ENCODE measurements at places on chromosomes 4 and X.
A peak's percentile ranks its signal among the peaks of the same experiment; 100 is the strongest.

GRCh38 chr4:77905651-77906263, 43.1 kb downstream of the MRPL1 start:
- DNase-seq = no peak

GRCh38 chr4:141390571-141390970, 169.9 kb downstream of the ZNF330 start:
- DNase-seq = no peak

DNA sequence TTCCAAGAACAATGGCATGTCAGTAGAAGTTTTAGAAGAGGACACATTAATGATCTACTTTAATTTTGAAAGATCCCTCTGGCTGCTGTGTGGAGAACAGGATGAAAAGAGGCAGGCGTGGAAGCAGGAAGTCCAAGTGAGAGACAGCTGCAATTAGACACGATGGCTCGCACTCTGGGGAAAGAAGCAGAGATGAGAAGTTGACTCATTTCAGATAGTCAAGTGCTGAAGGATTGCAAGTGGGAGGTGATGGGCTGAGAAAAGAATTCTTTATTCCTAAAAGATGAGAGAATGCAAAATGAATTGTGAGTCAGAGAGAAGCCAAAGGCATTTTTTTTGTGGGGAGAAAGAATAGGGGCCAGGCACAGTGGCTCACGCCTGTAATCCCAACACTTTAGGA, 16.5 kb downstream of the RXFP1 start:
- DNase-seq = no peak

- DNase-seq = no peak
These were observed 77.3 kb downstream of the PHEX start for GRCh38 chrX:22109442-22109841.

DNA sequence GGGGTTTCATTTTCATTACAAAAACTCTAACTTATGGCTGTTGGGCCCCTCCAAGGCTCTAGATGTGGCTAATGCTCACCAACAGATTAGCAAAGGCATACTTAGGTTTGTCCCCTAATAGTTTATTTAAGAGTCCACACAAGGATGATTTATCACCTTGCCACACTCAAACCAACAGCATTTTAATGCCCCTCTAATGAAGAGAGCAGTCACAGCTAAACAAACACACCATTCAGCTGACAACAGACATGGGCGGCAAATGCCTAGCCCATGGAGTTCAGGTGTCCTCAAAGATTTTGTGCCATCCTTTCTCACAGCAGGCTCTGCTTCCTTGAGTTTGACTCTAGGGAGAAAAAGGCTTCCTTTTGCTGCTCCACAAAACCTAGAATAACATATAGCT, 61.8 kb upstream of the CITED1 start:
- DNase-seq = no peak

DNA sequence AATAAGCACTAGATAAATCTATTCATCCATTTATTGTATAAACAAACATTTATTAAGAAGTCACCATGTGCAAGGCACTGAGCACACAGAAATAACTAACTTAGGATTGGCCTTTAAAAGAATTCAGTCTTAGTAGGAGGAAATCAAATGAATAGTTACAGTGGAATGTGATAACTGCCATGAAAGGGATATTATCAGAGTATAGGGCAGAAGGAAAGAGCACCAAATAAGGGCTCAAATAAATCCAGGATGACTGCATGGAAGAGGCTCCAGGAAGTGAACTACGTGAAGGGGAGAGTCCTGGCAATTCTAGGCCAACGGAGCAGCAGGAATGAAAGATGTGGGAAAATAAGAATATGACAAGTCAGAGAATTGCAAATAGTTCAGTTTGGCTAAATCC, 406.0 kb downstream of the INPP4B start:
- DNase-seq = no peak

DNA sequence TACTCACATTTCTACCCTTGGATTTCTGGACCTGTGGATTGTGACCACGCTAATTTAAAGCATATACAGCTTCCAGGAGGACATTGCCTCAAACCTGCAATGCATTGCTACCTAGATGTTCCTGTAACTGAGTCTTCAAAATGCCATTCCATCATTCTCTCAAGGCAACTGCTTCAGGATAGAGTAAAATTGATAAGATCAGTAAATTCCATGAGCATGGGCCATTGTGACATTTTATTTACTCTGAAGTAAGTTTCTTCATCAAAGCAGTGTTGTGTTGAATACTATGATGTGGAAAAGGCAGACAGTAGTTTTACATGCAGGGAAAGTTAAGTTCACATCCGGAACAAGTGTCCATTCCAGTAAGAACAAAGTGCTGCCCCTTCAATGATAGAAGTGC, 991.0 kb downstream of the ARAP2 start:
- no peak for DNase-seq

DNA sequence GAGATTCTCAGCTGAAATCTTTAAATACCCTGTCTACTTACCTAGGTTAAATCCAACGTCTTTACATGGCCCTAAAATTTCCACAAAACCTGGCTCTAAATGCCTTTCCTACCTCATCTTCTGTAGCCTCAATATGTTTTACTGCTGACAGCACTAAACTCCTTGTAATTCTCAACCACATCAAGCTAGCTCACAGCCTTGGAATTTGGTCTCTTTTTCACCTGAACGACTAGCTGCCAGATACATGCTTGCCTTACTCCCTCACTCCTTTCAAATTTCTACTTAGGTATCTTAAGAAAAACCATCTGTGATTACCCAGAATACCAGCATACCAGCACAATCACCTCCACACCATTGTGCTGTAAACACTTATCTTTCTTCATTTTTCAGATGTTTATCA, 635.6 kb upstream of the PCDH10 start:
- DNase-seq = no peak

DNA sequence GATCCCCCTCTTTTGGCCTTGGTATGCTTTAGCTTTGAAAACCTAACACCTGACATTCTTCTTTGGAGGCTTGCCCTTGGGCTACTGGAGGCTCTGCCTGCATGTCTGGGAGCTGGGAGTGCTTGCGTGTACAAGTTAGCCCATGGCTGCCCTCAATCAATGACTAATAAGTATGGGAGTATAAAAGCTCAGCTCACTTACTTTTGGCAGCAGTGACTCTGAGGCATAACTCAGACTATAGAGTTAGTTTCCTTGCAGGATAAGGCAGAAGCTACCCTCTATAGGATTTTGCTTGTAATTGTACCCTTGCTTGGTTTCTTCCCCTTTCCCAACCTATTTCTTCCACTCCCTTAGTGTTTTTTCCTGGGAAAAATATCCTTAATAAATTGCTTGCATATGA, 247.9 kb downstream of the PPP1R2C start:
- no peak for DNase-seq

GRCh38 chr4:3073158-3074077, 920 bp downstream of the HTT-AS start:
- no peak for DNase-seq

GRCh38 chrX:148811236-148811635, 310.8 kb downstream of the AFF2 start:
- DNase-seq = no peak

DNA sequence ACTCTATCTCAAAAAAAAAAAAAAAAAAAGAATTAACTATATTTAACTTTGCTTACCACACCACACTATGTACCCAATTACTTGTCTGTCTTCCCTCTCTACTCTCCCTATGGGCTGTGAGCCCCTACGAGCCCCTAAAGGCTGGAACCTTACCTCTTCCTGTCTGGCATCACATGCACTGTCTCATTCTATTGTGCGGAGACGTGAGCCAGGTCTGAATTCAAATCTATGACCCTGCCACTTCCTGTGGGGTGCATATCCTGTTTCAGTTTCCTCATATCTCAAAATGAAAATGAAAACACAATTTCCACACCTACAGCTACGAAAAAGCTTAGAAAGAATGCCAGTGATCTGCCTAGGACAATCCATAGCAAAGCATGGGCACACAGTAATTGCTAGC, 42.9 kb upstream of the HS3ST1 start:
- DNase-seq = peak; percentile 72

- no peak for DNase-seq
These were observed 96.1 kb downstream of the FRYL start for GRCh38 chr4:48683784-48684666.

DNA sequence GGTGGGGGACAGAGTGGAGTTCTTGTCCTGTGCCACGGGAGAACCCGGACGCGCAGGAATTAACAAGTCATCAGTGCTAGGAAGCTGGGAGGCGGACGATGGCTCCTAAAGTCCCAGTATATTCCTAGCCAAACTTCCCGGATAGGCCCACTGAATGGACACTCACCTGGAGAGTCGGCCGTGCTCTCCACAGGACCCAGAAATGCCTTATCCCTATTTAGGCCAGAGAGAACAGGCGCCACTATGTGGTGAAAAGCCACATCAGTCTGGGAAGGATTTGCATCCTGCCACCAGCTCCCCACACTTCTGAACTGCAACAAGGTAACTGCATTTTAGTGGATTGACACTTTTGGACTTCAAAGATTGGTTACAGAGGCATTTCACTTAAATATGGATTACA, 1.1 kb downstream of the CFAP299 start:
- no peak for DNase-seq

GRCh38 chrX:103404231-103405008, 28.1 kb downstream of the BEX3 start:
- peak; percentile 22 for DNase-seq

DNA sequence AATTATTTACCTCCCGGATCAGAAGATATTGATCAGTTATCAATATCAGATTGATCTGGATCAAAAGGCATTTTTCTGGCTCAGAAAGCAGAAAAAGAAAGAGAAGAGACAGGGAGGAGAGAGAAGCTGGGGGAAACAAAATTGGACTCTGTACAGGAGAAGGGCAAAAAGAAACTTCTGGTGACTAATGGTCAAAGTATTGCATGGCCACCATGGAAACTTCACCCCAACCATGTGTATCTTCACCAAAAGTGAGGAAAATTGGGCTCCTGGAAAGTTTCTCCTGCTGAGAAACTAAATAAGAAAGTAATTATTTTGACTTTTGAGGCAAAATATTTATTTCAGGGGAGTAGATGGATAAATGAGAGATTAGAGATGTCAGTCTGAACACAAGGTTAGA, 33.9 kb downstream of the RNF150 start:
- DNase-seq = no peak

DNA sequence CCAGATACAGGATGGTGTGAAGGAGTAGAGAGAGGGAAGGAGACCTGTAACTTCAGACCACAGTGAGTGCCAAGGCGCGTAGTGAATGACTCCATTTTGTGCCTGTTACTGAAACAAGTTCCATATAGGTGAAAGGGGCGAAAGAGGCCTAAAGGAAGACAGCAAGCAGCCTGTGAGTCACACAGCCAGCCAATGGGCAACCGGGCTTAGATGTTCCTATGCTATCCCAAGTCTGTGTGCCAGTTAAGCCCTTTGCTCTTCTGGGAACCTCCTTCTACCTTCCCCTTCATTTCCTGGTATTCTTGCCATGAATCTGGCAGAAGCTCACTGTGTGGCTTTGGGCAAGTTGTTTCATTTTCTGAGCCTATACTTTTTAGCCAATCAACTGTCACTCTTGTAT, 161.8 kb upstream of the LDB2 start:
- no peak for DNase-seq

- DNase-seq = no peak
These were observed 828.9 kb downstream of the GLUD2 start for GRCh38 chrX:121876305-121876704.

GRCh38 chrX:38882894-38883626, 81.8 kb downstream of the MID1IP1 start:
- DNase-seq = no peak

GRCh38 chrX:30643313-30643821, 9.9 kb upstream of the GK start:
- no peak for DNase-seq

DNA sequence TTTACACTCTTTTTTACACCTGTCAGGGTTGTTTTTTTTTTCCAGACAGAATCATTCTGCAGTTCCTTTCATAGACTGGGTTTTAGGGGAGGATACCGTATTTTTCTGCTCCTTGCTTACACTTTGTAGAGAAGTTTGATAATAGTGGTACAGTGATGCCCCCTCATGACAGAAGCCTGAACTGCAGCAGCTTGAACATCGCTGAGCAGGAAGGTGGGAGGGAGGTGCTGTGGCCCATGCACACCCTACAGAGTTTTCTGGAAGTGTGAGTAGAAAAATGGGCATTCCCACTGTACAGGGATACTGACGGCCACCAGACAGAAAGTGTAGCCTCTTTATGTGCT, 54.5 kb downstream of the RAB40A start:
- peak; percentile 81 for DNase-seq

- DNase-seq = no peak
These were observed 7.3 kb upstream of the CSF2RA start for GRCh38 chrX:1261285-1261684.

DNA sequence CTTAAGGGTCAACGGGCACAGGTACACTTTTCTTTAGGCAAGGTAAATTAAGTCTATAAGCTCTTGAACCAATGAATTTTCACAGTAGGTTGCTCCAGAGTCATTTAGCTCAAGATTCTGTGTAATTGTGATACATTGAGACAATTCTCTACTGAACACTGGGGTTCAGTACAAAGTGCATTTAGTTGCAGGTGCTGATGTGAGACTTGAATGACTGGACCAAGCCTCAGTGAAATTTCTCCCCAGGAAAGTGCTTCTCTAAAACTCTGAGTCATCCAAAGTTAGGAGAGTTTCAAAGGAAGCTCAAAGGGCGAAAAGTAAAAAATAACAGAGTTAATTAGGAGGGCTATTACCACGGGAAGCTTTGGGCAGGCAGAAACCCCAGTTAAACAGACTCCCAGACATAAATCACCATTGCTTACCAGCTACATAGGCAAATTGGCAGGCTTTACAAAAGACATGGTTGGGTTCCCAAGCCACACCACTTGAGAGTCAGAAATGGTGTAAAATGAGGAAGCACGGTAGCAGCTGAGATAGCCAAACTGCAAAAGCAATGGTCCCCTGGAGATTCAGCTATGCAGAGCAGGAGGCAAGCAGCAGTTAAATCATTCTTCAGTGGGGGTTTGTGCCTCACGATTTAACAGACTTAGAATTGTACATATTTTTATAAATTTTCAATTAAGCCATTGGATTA, 202.6 kb downstream of the PCDH19 start:
- no peak for DNase-seq

- DNase-seq = no peak
These were observed 533 bp upstream of the SYAP1 start for GRCh38 chrX:16718824-16719333.

DNA sequence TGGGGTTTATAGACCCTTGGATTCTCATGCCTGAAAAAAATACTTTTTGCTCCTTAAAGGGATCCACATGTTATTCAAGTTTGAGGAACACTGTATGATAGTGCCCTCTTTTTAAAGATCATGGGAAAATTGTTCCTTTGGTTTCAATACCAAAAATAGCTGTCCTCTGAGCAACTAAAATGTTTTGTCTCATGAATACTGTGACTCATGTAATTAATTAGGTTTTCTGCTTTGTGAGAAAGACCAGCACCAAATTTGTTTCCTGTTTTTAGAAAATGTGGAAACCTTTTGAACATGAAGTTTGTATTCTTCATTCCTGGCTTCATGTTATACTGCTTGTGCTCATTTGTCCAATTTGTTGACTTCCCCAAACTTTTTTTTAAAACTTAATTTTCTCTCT, 127.6 kb upstream of the SH3RF1 start:
- no peak for DNase-seq

- no peak for DNase-seq
These were observed 89.7 kb downstream of the TMEM131L start for GRCh38 chr4:153555730-153556434.

All from CD4-positive, alpha-beta T cell treated with Interleukin-6 for 4 hours (primary cell).